ENCODE measurements at places on chromosomes 2 and 18.

GRCh38 chr2:12606472-12607000, 110.2 kb upstream of the TRIB2 start:
- no peak for DNase-seq

GRCh38 chr2:62287282-62287681, 91.4 kb downstream of the B3GNT2 start:
- no peak for DNase-seq

DNA sequence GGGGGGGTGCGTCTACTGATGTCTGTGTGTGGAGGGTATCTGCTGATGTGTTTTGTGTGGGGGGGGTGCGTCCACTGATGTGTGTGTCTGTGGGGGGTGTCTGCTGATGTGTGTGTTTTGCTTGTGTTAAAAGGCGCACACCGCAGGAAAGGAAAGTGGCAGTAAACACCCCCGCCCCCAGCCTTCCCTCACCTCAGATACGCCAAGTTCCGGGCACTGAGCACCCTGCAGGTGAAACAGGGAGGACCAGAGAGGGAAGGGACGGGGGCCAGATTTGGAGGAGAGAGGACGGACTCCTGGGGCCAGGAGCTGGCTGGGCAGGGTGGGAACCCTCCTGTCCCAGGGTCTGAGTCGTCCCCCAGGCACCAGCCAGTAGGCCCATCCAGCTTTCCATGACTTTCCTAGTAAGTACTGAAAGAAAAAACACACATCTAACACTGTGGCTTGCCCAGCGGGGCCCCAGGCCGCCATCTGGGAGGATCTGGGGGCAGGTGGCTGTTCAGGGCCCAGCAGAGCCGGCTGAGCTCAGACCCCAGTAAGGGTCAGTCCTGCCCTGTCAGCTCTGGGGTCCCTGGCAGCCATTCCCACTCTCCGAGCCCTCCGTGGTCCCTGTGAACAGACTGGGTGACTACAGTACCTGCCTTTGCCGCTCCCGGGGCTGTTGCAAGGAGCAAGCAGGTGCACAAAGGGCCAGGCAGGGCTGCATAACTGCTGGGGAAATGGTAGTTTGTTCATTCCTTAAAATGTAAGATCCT, 126.9 kb downstream of the NFATC1 start:
- DNase-seq = peak; percentile 82

DNA sequence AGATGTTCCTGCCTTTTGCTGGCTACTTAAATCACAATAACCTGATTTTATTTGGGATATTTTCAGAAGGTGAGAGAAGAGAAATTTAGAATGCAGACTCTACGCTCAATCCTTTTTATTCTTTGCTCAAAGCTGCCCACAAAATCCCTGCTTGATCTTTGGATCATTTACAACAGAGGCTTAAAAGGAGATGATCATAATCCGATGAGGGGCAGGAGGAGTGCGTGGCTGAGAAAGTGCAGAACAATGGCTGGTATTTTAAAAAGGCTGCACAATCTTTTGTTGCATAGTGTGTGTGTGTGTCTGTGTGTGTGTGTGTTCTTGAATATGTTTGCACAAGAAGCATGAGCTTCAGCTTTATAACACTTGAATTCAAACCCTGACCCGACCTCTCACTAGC, 256.3 kb upstream of the MYT1L start:
- no peak for DNase-seq
